ENCODE measurements at places on chromosomes 12 and 14. TPM values are rescaled to one million over a fixed set of nuclear protein-coding genes. Genes with fewer than 3 reads are reported as not detected.
A peak's percentile ranks its signal among the peaks of the same experiment; 100 is the strongest.

WSCD2 gene
- total RNA-seq = 2.6 TPM

ADAM21 gene
- 0.27 TPM for total RNA-seq

- DNase-seq = no peak
These were observed 120.4 kb downstream of the ETV6 start for GRCh38 chr12:11769723-11770514.

- DNase-seq = no peak
These were observed 831 bp upstream of the NKX2-1 start for GRCh38 chr14:36520601-36521525.

GRCh38 chr14:93893661-93894261 is 33.4 kb upstream of the FAM181A start:
- DNase-seq = no peak

GRCh38 chr12:89632778-89633177 is 75.9 kb downstream of the ATP2B1 start:
- DNase-seq = no peak

GRCh38 chr14:61470961-61471293 is 149.5 kb downstream of the PRKCH start:
- DNase-seq = no peak

- DNase-seq = no peak
These were observed 8.1 kb downstream of the TAMALIN start for GRCh38 chr12:52014567-52015530.

DNA sequence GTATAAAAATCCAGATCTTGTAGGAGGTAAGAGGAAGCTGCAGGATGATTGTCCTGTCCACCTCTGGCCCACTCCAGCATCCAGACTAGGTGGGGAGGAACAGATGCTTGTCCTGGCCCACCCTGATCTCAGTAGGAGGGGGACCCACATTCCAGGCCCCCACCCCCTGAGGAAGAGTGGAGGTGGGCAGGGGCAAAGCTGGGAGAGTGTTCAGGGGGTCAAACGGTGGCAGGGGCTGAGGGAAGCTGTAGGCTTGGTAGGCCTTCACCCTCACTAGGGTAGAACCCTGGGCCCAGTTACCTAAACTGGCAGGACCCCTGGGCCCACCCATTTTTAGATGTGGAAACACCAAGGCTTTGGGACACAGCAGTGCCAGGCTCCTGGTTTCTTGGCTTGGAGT is 4.1 kb downstream of the SLC48A1 start:
- DNase-seq = no peak

DNA sequence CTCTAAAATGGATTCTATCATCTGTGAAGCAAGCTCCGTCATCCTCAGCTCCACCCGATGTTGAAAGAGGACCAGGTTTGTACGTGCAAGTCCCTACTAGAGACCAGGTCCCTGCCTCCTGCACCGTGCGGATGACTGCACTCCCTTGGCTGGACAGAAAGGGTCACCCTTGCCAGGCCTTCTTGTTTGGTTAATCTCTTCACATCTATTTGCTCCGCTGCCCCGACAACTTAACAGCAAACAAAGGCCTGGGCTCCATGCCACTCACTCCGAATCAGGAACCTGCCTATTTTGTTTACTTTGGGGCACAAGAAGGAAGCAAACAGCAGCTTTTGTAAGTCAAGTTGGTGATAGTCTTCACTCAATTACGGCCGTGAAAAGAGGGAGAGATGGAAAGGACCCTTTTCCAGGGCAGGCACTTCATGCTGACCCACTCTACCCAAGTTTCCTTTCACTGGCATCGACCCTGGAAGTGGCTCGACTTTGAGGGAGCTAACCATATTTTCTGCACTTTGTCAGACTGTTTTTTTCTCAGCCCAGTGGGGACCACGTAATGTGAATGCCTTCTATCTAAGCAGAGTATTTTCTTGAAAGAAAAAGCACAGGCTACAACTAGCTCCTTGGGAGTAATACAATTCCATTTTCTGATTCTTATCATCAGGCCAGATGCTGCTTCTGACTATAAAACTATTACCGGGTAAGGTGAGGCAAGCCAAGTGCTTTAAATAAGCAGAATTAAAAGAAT is 202.6 kb downstream of the FOXN3 start:
- no peak for DNase-seq

GRCh38 chr12:107774349-107775029 is at the start of gene ASCL4:
ASCL4 (plus strand) TSS chr12:107774704; CDS start chr12:107775219, 515 bp downstream.
- no peak for DNase-seq

DNA sequence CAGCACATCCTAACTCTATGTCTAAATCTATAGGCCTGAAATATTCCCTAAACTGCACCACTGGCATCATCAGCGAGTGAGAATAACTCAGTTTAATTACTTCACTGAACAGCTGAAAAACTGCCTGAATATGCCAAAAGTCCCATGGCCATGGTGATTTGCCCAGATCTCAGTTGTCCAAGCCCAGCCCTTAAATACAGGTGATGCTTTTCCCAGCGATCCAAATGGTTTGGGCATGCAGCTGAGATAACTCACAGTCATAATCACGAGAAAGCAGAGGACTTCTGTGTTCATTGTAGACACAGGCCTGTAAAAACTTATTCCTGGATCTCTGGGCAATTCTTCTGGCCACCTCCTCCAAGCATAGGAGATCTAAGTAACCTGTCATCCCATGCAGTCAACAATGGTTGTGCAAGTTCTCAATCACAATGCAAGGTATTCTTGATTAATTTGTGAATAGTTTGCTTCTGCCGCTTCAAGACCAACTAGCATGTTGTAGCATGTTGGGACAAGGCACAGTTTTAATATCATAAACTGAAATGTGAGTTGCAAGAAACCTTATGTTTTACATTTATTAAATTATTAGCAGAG is 40.5 kb downstream of the DUSP6 start:
- no peak for DNase-seq

- DNase-seq = no peak
These were observed 3.8 kb downstream of the BCDIN3D start for GRCh38 chr12:49838973-49839633.

DNA sequence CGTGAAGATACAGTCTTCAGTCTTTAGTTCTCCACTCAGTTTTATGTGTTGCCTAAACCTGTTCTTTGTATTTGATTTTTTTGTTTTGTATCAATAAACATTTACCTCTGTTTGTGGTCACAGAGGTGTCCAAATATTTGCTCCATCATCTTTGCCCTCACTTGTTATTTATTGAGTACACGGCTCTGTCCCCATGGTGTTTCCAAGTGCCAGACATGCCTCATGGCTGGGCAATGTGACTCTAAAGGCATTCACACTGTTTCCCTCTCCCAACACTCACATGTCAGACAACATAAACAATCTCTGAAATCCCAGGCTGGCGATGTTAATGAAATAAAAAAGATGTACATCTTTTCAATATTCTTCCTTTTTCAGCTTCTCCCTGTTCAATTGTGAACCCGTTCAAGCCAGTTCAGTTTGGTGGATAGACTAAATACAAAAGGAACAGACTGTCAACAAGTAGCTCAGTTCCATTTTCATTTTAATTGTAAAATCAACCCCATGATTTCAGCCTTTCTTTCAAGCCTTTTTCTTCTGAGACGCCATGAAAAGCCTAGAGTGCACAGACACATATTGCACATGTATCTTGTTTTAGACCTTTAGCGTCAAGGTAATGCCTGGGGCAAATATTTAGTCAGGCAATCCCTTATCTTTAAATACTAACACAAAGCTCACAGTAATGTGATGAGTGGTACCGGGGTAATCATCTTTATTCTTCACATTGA is 680.7 kb downstream of the GALC start:
- DNase-seq = no peak

GRCh38 chr12:132460571-132460970 is 29.4 kb upstream of the FBRSL1 start:
- DNase-seq = no peak

- peak; percentile 89 for DNase-seq
These were observed 143.7 kb upstream of the FRMD6 start for GRCh38 chr14:51507906-51508511.

DNA sequence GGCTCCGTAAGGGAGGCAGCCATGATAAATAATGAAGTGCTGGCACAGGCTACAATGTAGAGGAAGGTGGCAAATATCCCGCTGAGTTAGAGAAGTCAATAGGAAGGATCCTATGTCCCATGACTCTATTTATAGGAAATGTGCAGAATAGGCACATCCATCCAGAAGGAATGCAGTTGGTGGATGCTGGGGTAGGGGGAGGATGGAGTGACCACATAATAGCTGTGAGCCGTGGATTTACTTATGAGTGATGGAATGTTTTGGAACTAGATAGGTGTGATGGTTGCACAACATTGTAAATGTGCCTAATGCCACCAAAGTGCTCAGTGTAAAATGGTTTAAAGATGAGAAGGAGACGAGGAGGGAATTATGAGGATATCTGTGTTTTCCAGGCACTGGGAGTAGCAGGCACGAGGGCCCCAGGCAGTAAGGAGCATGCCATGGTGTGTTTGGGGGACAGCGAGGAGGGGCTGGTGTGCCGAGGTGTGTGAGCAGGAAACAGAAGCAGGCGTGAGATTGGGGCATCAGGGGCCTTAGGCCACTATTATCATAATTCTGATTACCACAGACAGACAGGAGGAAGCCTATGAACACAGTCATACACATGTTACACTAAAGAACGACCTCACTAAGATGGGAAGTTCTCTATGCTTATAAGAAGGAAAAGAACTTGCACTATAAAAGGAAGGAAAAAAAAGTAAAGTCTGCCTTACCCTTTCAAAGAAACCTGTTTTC is 837.3 kb upstream of the TMEM132C start:
- DNase-seq = no peak

DNA sequence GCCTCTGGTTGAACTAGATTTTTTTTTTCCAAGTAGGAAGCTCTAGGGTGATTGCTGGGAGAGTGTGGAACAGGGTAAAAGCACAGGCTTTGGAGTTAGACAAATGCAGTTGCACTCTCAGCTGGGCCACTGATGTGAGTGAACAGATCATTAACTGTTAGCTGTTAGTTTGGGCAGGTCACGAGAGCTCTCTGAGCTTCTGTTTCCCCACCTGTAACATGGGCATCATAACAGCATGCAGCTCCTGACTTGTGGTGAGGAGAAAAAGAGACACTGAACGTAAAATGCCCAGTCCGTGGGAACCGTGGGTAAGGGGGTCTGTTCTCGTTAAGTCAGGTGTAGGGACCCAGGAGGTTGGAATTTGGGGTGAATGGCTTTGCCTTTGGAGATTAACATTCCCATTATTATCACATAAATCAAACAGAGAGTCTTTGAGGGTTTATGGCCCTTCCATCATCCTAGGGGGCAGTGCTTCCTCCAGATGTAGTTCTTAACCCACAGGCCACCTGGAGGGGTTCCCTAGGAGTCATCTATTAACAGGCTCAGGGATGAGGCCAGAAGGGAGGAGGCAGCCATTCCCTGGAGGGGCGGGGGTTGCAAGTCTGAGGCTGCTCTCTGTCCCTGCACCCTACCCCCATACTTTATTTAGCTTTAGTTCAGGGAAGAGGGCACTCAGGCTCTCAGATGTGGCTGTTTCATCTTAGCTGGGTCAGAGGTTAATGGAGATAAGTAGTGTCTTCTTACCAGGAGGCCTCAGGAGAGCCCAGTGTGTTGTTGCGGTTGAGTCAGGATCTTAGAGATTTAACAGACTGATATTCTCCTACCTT is 135.2 kb downstream of the DACT1 start:
- DNase-seq = no peak

GRCh38 chr14:84527706-84528105 is 1002.2 kb upstream of the FLRT2 start:
- no peak for DNase-seq

- no peak for DNase-seq
These were observed 50.0 kb downstream of the SOCS2 start for GRCh38 chr12:93622485-93622884.

DNA sequence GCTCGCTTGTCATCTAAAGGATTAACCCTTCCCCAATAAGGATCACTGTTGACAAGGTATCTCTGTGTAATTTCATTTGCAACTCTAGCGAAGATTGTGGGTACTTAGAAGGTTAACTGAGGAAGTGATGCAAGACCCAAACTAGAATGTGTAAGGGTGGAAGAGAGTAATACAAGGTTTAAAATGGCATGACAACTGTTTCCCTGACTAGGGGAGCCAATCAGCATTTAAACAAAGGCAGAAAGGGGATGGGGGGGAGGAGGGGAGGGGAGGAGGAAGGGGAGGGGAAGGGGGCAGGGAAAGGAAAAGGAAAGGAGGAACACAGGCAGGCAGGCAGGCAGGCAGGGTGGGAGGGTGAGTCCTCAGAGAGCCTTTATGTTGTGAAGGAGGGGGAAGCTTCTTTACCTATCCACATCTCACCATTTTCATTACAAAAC is 31.1 kb downstream of the NRDE2 start:
- no peak for DNase-seq

- no peak for DNase-seq
These were observed 359.4 kb upstream of the DCN start for GRCh38 chr12:91542067-91542466.

- DNase-seq = no peak
These were observed 359.9 kb downstream of the FUT8 start for GRCh38 chr14:65772466-65772865.

- DNase-seq = no peak
These were observed 33.3 kb upstream of the MSI1 start for GRCh38 chr12:120402217-120402616.

GRCh38 chr12:24510581-24511125 is 438.2 kb downstream of the BCAT1 start:
- DNase-seq = no peak

- no peak for DNase-seq
These were observed 20.0 kb downstream of the BORCS5 start for GRCh38 chr12:12376646-12377448.
